ENCODE measurements at places on chromosomes 3 and 15. TPM values are rescaled to one million over a fixed set of nuclear protein-coding genes. Genes with fewer than 3 reads are reported as not detected.

Gene CTXND1
- total RNA-seq = not detected

Gene PLD1
- total RNA-seq = 8.4 TPM

Gene CCR3
- total RNA-seq = not detected

Gene GPR149
- not detected for total RNA-seq

Gene MEIS2
- 11.5 TPM for total RNA-seq

Gene SAMMSON
- not detected for total RNA-seq

Gene SEC61A1
- total RNA-seq = 176 TPM

Gene ATP2B2
- total RNA-seq = not detected

- H3K4me3 ChIP-seq = no peak overlapping the region
- H3K27me3 ChIP-seq = no peaks in the 10 kb centered on the region
- H3K27ac ChIP-seq = no peak overlapping the region
- DNase-seq = no peak
These were observed 2.7 kb downstream of the RAB8B start for GRCh38 chr15:63191895-63192618.

GRCh38 chr3:12507591-12508281 is 23.5 kb downstream of the TSEN2 start:
- H3K4me1 ChIP-seq = no peaks in the 10 kb centered on the region
- H3K27me3 ChIP-seq = no peaks in the 10 kb centered on the region
- no peak for DNase-seq

DNA sequence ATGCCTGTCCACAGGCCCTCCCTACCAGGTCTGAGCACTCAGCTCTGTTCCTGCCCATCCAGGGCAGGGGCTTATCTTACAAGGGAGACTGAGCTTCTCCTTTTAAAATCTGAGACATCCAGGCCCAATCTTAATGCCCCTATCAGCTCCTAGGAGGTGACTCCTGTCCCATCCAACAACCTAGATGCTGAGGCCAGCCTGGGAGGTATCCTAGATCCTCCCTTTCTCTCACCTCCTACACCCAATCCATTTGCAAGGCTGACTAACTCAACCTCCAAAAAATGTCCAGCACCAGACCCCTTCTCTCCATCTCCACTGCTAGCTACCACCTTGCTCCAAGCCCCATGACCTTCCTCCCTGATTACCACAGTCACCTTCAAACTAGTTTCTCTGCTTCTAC is 17.4 kb downstream of the LHFPL4 start:
- no peaks in the 10 kb centered on the region for H3K4me1 ChIP-seq
- no peak overlapping the region for H3K4me3 ChIP-seq

- no peak overlapping the region for H3K27ac ChIP-seq
- no peaks in the 10 kb centered on the region for H3K4me1 ChIP-seq
- H3K4me3 ChIP-seq = no peak overlapping the region
- no peaks in the 10 kb centered on the region for H3K27me3 ChIP-seq
These were observed 107.5 kb upstream of the THBS1 start for GRCh38 chr15:39473298-39473947.

GRCh38 chr3:75224412-75224811 is 439.7 kb upstream of the FRG2C start:
- no peaks in the 10 kb centered on the region for H3K4me1 ChIP-seq
- no peak overlapping the region for H3K27ac ChIP-seq
- no peaks in the 10 kb centered on the region for H3K27me3 ChIP-seq
- no peaks in the 10 kb centered on the region for H3K36me3 ChIP-seq

GRCh38 chr3:146217324-146217723 is 33.6 kb downstream of the PLSCR4 start:
- peaks cover 1% of the 10 kb centered on the region for H3K4me1 ChIP-seq
- DNase-seq = no peak
- H3K27me3 ChIP-seq = no peaks in the 10 kb centered on the region
- H3K4me3 ChIP-seq = no peak overlapping the region

- H3K4me3 ChIP-seq = no peak overlapping the region
- no peak overlapping the region for H3K27ac ChIP-seq
- H3K27me3 ChIP-seq = no peaks in the 10 kb centered on the region
- H3K36me3 ChIP-seq = no peaks in the 10 kb centered on the region
These were observed 773.8 kb downstream of the PLOD2 start for GRCh38 chr3:145387211-145387610.

GRCh38 chr15:61441891-61442290 is 212.8 kb upstream of the RORA start:
- H3K4me1 ChIP-seq = no peaks in the 10 kb centered on the region
- H3K36me3 ChIP-seq = no peaks in the 10 kb centered on the region
- H3K27ac ChIP-seq = no peak overlapping the region
- no peaks in the 10 kb centered on the region for H3K27me3 ChIP-seq

DNA sequence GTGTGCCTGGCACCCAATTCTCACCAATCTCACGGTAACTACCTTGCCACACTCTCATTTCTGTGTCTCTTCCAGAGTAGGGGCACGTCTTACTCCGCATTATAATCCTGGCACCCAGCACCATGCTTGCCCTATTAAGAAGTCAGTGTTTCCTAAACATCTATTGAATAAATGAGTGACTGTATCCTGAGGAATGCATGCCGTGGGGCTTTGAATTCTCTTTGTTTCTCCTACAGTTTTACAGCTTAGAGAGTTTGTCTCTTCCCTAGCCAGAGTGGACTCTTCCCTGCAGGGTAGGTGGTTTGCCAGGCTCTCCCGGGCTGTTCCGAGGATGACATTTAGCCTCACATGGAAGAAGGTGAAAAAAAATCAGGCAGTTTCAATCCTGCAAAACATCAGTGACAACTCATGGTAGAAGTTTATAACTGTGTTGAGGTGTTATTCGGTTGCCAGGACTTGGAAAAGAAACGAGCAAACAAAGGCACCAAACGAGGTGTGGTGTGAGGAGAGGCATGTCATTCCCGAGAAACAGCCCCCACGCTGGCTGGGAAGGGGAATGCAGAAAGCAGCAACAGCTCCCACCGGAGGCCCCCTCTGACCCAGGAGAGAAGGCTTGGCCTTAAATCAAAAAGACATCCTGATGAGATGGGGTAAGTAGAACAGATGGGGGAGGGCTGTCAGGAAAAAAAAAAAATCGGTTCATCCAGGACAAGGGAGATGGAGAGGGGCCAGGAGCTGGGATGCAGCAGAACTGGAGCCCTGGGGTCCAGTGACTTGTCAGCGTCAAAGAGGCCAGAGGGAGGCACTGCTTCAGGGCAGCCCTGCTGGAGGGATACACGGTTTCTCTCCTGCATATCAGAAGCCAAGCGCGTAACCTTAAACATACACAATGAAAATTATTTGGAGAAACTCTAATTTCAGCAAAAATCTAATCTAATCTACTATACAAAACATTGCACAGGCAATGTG is 168.4 kb upstream of the ARRDC4 start:
- no peaks in the 10 kb centered on the region for H3K36me3 ChIP-seq
- no peaks in the 10 kb centered on the region for H3K4me1 ChIP-seq
- no peak overlapping the region for H3K27ac ChIP-seq
- no peak for DNase-seq
- no peaks in the 10 kb centered on the region for H3K27me3 ChIP-seq

DNA sequence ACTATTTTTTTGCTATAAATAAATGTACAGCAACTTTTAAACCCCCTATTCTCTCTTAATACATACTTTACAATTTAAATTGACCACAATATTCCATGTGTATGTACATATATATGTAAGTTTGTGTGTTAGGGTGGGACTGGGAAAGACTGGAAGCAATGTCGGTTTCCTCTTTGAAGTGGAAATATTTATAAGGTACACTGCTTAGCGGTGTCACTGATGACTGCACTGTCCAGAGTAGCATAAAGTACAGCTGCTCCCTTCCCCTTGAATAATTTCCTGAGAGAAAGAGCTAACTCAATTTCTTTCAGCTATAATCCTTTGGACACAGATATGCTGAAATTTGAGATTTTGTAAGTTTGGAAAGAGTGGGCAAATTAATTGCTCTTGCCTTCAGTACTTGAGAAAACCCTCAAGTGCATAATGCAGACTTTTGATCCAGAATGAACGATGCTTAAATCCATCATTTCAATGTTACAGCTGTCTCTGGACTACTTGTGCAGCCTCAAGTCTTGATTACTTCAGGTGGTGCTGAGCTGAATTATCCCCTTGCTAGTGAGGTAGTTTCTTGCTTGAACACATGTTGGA is 267.0 kb upstream of the CFAP20DC start:
- no peaks in the 10 kb centered on the region for H3K27me3 ChIP-seq
- DNase-seq = no peak
- H3K27ac ChIP-seq = no peak overlapping the region
- H3K4me1 ChIP-seq = no peaks in the 10 kb centered on the region
- no peaks in the 10 kb centered on the region for H3K36me3 ChIP-seq

DNA sequence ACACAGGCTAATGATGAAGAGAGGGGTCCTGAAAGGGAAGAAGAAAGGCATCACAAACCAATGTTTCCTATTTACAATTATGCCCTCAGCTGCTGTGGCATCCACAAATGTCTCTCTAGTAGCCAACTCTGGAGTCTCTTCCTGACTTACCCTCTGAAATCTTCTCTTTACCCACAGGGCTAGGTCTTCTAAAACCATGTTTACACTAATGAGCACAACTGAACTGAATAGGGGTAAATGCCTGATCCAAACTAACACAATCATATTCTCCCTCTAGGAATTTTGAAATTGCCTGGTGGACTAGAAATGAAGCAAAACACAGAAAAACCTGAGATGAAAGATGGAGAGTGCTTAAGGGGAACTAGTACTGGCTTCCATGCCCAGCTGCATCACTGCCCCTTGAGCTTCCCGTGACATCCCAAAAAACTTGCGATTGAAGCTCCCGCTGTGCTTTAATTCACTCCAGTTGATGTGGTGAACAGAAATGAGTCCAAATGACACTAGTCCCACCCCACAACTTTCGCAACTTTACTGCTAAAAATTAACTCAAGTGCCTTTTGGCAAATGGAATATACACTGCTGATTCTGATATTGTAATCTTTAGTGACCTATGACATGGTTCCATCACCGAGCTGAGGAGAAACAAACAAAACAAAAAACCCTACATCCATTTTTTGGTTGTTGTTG is 32.8 kb downstream of the CFAP20DC start:
- no peaks in the 10 kb centered on the region for H3K4me1 ChIP-seq
- H3K4me3 ChIP-seq = no peak overlapping the region
- DNase-seq = no peak
- H3K27ac ChIP-seq = no peak overlapping the region
- H3K27me3 ChIP-seq = no peaks in the 10 kb centered on the region
- no peaks in the 10 kb centered on the region for H3K36me3 ChIP-seq

DNA sequence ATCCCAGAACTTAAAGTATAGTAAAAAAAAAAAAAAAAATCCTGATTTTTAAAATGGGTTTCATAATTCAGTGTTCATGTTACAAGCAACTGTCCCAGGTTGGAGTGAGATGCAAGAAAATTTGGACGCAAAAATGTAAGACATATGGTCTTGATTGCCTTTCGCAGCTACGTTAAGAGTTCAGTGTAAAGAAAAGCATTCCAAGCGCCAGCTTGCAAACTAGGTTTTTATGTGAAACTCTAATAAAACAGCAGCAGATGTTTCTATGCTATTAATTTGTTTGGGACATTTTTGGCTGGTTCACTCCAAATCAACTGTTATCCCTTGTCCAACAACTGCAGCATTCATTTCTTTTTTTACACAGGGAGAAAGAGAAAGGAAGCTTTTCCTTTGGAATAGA is 957.8 kb downstream of the ROBO1 start:
- no peaks in the 10 kb centered on the region for H3K27me3 ChIP-seq
- no peak for DNase-seq
- H3K4me3 ChIP-seq = no peak overlapping the region
- no peaks in the 10 kb centered on the region for H3K36me3 ChIP-seq
- H3K4me1 ChIP-seq = no peaks in the 10 kb centered on the region

GRCh38 chr3:9730657-9731205 is 804 bp upstream of the BRPF1 start:
- H3K4me3 ChIP-seq = peak overlapping the region; percentile 95
- peaks cover 42% of the 10 kb centered on the region for H3K4me1 ChIP-seq
- H3K27ac ChIP-seq = peak overlapping the region; percentile 70
- H3K27me3 ChIP-seq = no peaks in the 10 kb centered on the region

- no peak for DNase-seq
- no peak overlapping the region for H3K4me3 ChIP-seq
- H3K36me3 ChIP-seq = no peaks in the 10 kb centered on the region
- H3K4me1 ChIP-seq = no peaks in the 10 kb centered on the region
- no peaks in the 10 kb centered on the region for H3K27me3 ChIP-seq
These were observed 176.1 kb downstream of the TBC1D2B start for GRCh38 chr15:77901251-77901881.

DNA sequence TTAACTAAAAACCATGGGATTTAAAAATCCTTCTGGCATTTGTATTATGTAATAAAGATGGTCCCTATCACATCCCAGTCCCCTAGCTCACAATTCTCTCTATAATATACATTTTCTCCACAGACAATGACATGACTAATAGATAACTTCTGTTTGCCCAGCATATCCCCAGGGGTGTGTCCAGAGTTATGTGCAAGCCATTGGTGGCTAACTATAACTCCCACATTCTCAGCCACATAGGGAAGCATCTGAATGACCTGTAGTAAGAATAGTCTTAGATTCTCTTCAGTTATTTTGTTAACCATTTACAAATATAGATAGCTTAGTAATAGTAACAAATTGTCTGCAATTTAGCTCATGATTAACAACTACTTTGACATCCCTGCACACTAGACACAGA is 52.2 kb upstream of the RBSN start:
- no peaks in the 10 kb centered on the region for H3K36me3 ChIP-seq
- DNase-seq = no peak
- peaks cover 9% of the 10 kb centered on the region for H3K4me1 ChIP-seq
- no peak overlapping the region for H3K27ac ChIP-seq
- H3K27me3 ChIP-seq = peaks cover 17% of the 10 kb centered on the region

DNA sequence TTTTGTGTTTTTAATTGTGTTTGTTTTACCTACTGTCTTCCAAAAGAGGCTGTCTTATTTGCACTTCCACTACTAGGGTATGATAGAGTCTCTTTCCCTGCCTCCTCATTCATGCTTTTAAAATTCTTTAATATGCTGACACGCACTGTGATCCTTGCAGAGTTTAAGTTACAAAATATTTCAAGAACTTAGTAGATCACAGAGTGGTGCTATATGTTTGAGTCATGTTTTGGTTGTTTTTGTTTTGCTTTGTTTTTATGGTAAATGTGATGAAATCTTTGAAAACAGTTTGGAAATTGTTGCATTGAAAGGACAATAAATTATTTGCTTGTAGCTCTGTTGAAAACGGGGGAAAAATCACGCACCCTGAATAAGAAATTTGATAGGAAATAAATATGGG is 5.9 kb upstream of the ABHD10 start:
- DNase-seq = no peak
- peaks cover 8% of the 10 kb centered on the region for H3K4me1 ChIP-seq
- peaks cover 29% of the 10 kb centered on the region for H3K36me3 ChIP-seq
- H3K27me3 ChIP-seq = no peaks in the 10 kb centered on the region
- H3K4me3 ChIP-seq = no peak overlapping the region
- no peak overlapping the region for H3K27ac ChIP-seq

DNA sequence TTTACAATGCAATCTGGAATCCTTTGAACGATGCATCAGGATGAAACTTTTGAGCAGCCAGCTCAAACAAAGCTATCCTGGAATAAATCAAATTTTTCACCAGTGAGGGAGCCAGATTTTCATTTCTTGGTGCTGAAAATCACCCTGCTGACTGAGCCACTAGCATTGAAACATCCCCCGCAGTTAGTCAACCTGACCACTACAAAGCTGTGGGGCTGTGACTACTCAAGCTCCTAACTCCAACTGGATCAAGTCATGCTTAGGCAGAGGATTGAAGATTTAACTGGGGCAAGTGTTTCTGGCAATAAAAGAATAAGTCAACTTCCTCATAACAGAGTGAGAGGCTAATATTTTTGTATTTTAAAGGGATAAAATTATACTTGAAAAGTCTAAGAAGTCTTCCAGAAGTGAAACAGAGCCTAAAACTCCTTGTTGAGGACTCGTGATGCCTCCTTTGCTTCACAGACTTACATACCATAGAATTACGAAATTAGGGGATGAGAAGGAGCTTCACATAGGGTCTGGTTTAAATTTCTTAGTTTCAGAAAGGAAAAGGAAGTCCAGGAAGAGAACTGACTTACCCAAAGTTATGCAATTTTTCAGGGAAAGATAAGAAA is 177.8 kb downstream of the SERPINI1 start:
- H3K4me1 ChIP-seq = 0 out of 2 replicates have a peak, but pooled peaks cover 3% of the 10 kb centered on the region
- H3K27ac ChIP-seq = no peak overlapping the region
- peak; percentile 31 for DNase-seq
- no peaks in the 10 kb centered on the region for H3K27me3 ChIP-seq
- no peak overlapping the region for H3K4me3 ChIP-seq

Data from HCT116 (cell line).